Keratinocyte (primary cell): ENCODE measurements at places on chromosomes 16 and 17.

DNA sequence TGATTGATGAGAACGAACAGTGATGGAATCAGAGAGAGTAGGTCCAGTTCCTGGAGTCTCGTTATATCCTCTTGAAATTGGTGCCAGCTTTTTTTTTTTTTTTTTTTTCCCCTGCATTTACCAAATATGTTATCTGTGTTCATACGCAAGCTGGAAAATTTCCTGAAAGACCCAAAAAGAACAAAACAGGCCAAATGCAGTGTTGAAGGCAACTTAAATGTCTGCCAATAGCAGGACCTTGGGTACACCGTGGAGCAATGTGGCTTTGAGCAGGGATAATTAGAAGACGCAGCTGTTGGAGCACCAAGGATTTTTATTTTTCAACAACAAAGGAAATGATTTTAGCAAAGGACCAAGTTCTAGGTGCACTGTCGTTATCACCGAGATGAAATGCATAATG lies 105.0 kb downstream of the ABCC6 start:
- DNase-seq: no peak

- no peak for DNase-seq
Measured at GRCh38 chr16:89175280-89176146, 4.0 kb downstream of the CDH15 start.

- DNase-seq: no peak
Measured at GRCh38 chr16:10964891-10965326, 20.5 kb downstream of the CLEC16A start.

- DNase-seq: no peak
Measured at GRCh38 chr16:78324649-78325285, 225.3 kb downstream of the WWOX start.

DNA sequence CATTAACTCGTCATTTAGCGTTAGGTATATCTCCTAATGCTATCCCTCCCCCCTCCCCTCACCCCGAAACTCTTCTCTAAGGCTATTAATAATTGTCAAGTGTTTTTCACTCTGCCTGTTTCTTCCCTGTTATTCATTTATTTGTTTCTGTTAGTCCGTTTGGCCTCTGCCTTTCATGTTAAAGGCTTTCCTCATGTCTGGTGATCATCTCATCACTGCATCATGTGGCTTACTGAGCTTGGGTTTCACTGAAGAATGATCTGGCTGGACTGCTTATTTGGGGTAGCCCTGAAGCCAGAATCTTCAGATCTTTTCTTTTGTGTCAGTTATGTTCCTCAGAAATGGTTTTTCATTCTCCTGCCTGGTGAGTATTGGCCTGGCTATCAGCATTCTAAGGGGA lies 9.5 kb downstream of the UTP4 start:
- DNase-seq: no peak

DNA sequence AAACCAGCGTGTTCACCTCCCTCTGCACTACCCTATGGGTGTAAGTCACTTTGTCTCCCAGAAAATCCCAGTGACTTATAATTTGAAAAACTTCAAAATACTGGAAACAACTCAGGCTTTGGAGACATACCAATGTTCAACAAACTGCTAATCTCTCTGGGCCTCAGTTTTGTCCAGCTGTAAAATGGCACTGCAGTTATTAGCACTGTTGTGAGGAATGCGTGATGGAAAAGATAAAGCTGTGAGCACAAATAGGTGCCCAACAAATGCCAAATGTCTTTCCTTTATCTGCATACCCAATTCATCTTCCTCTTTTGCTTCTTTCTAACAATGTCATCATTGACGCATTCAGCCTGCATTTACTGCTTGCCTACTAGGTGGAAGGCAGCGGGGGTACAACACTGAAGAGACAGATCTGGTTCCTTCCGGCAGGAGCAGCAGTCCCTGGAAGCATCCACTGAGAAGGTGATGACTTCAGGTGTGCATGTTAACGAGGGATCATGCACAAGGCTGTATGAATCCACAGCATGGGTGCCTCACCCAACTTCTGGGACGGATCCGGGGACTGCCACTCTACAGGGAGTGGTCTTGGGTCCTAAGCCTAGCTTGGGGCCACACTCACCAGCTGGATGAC lies 63.4 kb downstream of the CYTH1 start:
- DNase-seq: no peak

GRCh38 chr16:65908568-65908967 lies 457.9 kb upstream of the CDH5 start:
- no peak for DNase-seq

DNA sequence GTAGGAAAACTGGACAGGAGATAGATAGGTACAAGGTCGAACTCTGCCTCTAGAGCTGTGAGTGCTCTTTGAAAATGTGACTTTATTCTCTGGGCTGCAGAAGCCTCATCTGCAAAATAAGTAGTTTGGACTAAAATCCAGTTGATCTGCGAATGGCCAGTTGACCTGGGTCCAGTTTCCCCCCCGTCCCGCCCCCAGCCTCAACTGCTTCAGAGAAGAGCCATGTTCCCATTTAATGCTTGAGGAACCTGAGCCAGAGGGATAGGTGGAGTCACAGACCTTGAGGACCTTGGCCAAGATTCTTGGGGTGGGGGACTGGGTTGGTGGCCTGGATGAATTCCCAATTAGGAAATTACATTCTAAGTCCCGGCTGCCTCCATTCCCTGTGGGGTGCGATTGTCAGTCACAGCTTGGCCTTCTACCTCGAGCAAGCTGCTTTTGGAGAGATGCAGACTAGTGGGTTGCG lies 14.1 kb downstream of the TBX2 start:
- DNase-seq: no peak

DNA sequence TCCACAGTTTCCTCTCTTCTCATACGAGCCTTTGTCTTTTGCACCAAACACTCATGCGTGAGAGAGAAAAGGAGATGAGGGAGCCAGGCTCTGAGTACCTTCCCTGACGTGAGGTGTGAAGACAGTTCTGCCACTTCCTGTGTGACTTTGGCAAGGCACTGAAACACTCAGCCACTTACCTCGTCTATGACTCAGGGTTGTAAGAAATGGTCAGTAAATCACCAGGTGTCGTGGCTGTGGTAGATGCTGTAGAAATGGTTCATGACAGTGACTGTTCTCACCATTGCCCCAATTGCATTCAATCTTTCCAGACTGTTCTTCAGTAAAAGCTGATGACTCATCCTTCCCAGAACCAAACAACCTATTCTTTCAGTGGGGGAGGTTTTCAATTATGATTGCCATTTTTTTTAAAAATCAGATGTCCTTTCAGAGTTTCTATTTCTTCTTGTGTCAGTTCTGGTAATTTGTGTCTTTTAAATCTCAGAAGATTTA lies 49.2 kb upstream of the CBFA2T3 start:
- DNase-seq: no peak

DNA sequence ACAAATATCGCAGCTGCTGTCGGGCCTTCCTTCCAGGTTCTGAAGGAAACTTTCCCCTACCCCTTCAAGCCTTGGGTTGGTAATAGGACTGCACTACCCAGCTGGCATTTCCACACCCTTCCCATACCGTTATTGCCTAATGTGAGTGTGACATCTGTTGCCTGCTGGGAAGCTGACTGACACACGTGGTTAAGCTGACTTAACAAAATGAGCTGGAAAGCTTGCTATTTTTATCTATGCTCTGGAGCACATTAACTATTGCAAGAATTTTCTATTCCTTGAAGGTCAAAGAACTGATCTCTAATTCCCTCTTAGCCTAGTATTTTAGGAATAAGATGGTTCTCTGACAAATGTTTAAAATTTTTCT lies 79.5 kb downstream of the PMP22 start:
- DNase-seq: no peak
